Fibroblast of lung (primary cell): ENCODE measurements at places on chromosomes 1 and 21. TPM values are rescaled to one million over a fixed set of nuclear protein-coding genes. Genes with fewer than 3 reads are reported as not detected.

Gene TMED5
- polyA plus RNA-seq = 54.7 and 56.0 TPM in 2 replicates

Gene CHD5
- polyA plus RNA-seq = 0.01 and 0.02 TPM in 2 replicates

Gene SGIP1
- 71.4 and 77.6 TPM in 2 replicates for polyA plus RNA-seq

Gene HCRTR1
- polyA plus RNA-seq = not detected in 2 replicates

Gene PRKACB
- polyA plus RNA-seq = 28.3 and 32.6 TPM in 2 replicates

Gene LCE1D
- not detected in 2 replicates for polyA plus RNA-seq

Gene TAS1R3
- 0.01 and 0.02 TPM in 2 replicates for polyA plus RNA-seq

Gene RAB25
- polyA plus RNA-seq = not detected in 2 replicates

Gene RAB3B
- polyA plus RNA-seq = 45.2 and 51.6 TPM in 2 replicates

Gene PRKAB2
- polyA plus RNA-seq = 11.3 and 23.8 TPM in 2 replicates

Gene GADD45A
- 41.7 and 63.3 TPM in 2 replicates for polyA plus RNA-seq

Gene GRIK3
- polyA plus RNA-seq = not detected in 2 replicates

Gene NPHS2
- polyA plus RNA-seq = not detected in 2 replicates

Gene KRTAP7-1
- not detected in 2 replicates for polyA plus RNA-seq

Gene SEC16B
- polyA plus RNA-seq = 1.8 and 2.7 TPM in 2 replicates

Gene NEK2
- polyA plus RNA-seq = 6.8 and 22.5 TPM in 2 replicates

Gene LRRN2
- not detected in 2 replicates for polyA plus RNA-seq

Gene PTGFR
- polyA plus RNA-seq = 4.1 TPM in 2 replicates

Gene CDC7
- 5.1 and 8.6 TPM in 2 replicates for polyA plus RNA-seq

Gene CYP4A11
- polyA plus RNA-seq = not detected in 2 replicates

Gene PCP4
- not detected in 2 replicates for polyA plus RNA-seq

Gene GBP5
- polyA plus RNA-seq = not detected in 2 replicates

Gene FAM43B
- polyA plus RNA-seq = 0.02 TPM in 1 of 2 replicates, not detected in the other

Gene MPL
- not detected in 2 replicates for polyA plus RNA-seq

Gene SLAMF7
- not detected in 2 replicates for polyA plus RNA-seq
